ENCODE measurements at places on chromosomes 6 and 20. TPM values are rescaled to one million over a fixed set of nuclear protein-coding genes. Genes with fewer than 3 reads are reported as not detected.
A peak's percentile ranks its signal among the peaks of the same experiment; 100 is the strongest.

DNA sequence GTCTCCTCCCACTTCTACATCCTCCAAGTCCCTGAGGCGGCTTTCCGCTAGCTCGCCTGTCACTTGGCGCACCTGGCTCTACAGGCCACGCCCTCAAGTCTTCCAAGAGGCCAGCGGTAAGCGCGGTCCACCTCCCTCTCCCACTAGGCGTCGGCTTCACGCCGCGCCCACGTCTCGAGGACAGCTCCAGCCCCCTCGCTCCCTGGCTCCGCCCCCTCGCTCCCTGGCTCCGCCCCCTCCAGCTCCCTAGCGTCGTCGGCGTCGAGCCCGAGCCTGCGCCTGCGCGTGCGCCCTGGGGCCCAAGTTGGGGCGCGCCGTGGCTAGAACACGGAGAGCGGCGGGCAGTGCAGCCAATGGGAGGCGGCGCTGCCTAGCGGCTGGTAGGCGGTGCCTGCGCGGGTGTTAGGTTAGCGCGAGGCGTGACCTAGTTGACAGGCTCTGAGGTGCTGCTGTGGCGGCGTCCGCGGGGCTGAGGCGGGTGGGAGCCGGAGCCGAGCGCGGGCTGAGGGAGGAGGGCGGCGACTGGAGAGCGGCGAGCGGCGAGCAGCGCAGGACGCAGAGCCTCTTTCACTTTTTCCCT is at the start of gene MACROD2:
MACROD2 (plus strand) TSS at position 431 of the 580 bp plus-strand sequence.
- peak within 1 kb of the TSS; percentile 72 for H3K27ac ChIP-seq
- H3K27me3 ChIP-seq = no peaks in the 10 kb centered on the region
- peak; percentile 91 for DNase-seq
- no peaks in the 10 kb centered on the region for H3K4me1 ChIP-seq

DNA sequence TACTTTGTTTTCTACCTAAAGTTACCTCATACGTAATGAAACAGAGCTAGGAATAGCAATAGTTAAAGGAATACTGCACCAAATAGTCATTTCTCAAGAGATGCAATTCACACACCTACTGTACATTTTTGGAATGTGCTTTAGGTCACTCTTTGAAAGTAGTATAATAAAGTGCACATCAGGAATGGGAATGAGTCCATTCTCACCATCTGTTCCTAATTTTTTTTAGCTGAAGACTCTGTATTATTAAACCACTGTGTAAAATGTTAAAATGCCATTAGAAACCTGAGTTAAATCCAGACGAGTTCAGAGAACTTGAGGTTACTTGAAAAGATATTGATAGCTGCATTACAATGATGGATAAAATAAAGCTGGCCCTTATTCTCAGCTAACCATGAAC is 51.9 kb upstream of the EPHA7 start:
- DNase-seq = no peak
- no peak overlapping the region for H3K4me3 ChIP-seq
- H3K27ac ChIP-seq = no peak overlapping the region
- H3K4me1 ChIP-seq = no peaks in the 10 kb centered on the region

Gene HMGN4
- 83.0 TPM for total RNA-seq

- DNase-seq = no peak
- H3K27me3 ChIP-seq = no peaks in the 10 kb centered on the region
- H3K36me3 ChIP-seq = peaks cover 2% of the 10 kb centered on the region
Measured at GRCh38 chr6:133244519-133244918, 3.4 kb downstream of the EYA4 start.

DNA sequence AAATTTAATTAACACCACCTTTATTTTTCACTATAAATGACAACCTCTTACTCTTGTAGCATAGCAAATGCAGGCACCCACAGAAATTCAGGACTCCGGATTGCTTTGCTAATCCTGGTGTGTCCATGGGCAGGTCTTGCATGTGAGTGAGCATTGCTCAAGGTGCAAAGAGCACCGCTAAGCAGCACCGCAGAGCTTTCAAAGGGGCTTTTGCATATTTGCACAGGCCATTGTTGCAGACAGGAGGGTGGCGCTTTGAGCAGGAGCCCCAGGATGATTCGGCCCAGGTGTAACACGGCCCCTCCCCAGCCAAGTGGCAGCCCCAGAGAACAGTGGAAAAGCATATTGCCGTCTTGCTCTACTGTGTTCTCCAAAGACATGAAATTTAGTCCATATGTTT is 293.2 kb downstream of the NRN1 start:
- H3K4me1 ChIP-seq = no peaks in the 10 kb centered on the region
- H3K27ac ChIP-seq = no peak overlapping the region
- no peaks in the 10 kb centered on the region for H3K27me3 ChIP-seq
- DNase-seq = no peak
- H3K4me3 ChIP-seq = no peak overlapping the region

DNA sequence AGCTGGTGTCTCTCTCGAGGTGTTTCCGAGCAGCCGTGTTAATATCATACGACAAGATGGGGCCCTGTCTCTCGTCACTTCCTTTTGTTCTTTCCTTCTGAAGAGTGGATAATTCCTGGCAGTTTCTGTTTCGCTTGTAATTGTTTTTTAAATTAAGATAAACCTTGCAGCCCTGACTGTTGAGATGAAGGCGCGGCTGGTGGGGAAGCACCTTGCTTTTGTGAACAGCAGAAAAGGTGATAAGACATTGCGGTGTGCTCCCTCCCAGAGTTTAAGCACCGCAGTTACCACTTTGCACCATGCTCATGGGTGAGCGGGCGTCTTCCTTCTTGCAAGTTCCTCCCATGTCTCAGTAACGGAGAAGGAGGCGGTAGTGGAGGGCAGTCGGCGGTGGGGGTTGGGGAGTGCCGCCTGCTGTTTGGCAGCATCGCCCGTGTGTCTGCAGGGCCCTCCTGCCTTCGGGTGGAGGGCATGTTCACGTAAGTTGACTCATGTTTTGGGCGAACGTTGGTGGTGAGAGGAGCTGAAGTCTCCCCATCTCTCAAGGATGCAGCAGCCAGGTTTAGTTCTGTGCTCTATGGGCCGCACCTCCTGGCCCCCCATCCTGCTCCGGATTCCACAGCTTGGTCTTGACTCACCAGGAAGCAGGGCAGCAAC is 345.9 kb downstream of the TAF4 start:
- H3K27ac ChIP-seq = no peak overlapping the region
- no peaks in the 10 kb centered on the region for H3K36me3 ChIP-seq
- DNase-seq = no peak
- no peak overlapping the region for H3K4me3 ChIP-seq
- no peaks in the 10 kb centered on the region for H3K27me3 ChIP-seq
- no peaks in the 10 kb centered on the region for H3K4me1 ChIP-seq

DNA sequence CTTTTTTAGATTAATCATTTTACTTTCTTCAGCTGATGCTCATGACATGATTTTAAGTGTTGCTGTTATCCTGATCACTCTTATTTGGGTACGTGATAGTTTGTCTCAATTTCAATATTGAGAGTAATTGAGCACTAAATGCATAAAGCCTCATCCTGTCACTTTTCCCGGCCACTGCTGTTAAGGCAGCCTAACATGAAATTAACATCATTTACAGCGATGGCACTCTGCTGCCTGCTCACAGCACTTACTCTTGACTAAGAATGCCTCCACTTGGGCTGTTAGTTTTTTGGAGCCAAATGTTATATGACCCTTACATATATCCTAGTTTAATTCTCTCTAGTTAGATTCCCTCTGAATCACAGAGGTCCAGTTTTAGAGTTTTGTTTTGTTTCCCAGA is 107.3 kb downstream of the SLX4IP start:
- no peak overlapping the region for H3K4me3 ChIP-seq
- DNase-seq = no peak
- no peak overlapping the region for H3K27ac ChIP-seq
- no peaks in the 10 kb centered on the region for H3K36me3 ChIP-seq
- no peaks in the 10 kb centered on the region for H3K27me3 ChIP-seq

GRCh38 chr20:60882836-60883235 is 369.2 kb upstream of the CDH4 start:
- H3K4me1 ChIP-seq = no peaks in the 10 kb centered on the region
- H3K27me3 ChIP-seq = no peaks in the 10 kb centered on the region
- no peak for DNase-seq

- no peaks in the 10 kb centered on the region for H3K4me1 ChIP-seq
- DNase-seq = no peak
- H3K4me3 ChIP-seq = no peak overlapping the region
- no peaks in the 10 kb centered on the region for H3K27me3 ChIP-seq
Measured at GRCh38 chr6:14573703-14574290, 456.2 kb downstream of the CD83 start.

GRCh38 chr20:36117638-36118037 is 36.9 kb upstream of the EPB41L1 start:
- no peaks in the 10 kb centered on the region for H3K27me3 ChIP-seq
- DNase-seq = no peak

Gene EEF1A2
- total RNA-seq = not detected

DNA sequence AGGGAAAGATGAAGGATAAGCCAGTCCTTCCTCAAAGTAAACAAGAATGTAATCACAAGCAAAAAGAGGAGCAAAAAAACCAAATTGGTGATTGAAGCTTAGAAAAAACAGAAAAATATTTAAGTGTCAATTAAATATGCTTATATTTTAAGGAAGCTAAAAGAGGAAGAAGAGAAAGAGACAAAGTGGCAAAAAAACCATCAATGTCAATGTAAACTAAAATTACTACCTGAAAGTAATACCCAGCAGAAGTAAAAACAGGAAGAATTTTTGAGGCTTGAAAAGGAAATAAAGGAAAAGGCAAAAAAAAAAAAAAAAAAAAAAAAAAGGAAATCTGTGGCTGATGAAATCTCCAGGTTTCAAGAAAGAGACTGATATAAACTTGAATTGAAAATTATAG is 36.2 kb upstream of the OGFRL1 start:
- H3K27ac ChIP-seq = no peak overlapping the region
- H3K4me3 ChIP-seq = no peak overlapping the region
- H3K36me3 ChIP-seq = no peaks in the 10 kb centered on the region

GRCh38 chr6:12111363-12111670 is 99.2 kb downstream of the HIVEP1 start:
- H3K4me1 ChIP-seq = no peaks in the 10 kb centered on the region
- H3K27me3 ChIP-seq = no peaks in the 10 kb centered on the region
- no peaks in the 10 kb centered on the region for H3K36me3 ChIP-seq
- no peak for DNase-seq
- H3K4me3 ChIP-seq = no peak overlapping the region
- H3K27ac ChIP-seq = no peak overlapping the region

DNA sequence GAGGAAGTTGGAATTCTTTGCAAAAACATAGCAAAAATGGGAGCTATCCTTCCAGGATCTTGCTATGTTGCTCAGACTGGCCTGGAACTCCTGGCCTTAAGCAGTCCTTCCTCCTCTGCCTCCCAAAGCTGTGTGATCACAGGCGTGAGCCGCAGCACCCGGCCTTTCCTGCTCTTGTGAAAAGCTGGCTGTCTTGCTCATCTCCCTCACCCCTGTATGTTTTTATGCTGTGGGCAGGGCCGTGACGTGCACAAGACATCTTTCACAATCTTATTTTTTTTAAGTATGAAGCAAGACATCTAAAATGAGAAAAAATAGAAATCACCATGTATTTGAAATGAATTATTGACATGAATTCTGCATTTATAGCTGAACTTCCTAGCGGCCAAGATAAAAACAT is 110.4 kb downstream of the SAMD5 start:
- H3K27me3 ChIP-seq = no peaks in the 10 kb centered on the region
- DNase-seq = peak; percentile 67
- no peaks in the 10 kb centered on the region for H3K4me1 ChIP-seq

DNA sequence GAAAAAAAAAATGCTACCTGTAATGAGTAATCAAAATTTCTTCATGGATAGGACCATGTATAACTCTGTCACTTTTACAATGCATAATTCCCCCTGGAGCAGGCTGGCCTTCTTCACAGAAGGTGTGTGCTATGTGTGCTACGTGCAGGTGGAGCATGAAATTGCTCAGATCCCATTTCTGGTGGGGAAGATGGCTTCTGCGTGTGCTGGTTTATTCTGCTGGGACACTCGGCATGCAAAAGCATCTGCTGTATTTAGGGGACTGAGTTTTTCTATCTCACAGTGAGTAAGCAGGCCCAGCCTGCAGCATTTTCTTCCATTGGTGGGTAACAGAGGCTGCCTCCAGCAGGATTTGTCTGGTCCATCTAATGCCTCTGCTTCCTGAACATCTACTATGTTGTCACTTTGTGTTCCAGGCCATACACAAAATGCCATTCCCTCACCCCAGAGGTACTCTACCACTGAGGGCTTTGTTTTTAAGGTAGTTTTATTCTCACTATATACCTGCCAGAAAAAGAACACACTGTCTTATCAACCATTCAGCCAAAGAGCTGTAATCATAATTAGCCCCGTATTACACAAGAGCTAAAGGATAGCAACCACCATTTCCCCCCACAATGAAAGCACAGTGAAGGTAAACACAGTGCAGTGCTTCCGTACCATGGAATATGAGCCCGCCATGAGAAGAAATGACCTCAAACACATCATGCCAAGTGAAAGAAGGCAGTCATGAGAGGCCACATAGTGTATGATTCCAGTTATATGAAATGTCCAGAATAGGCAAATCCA is 62.4 kb downstream of the SYNDIG1 start:
- no peaks in the 10 kb centered on the region for H3K27me3 ChIP-seq
- H3K36me3 ChIP-seq = no peaks in the 10 kb centered on the region
- H3K27ac ChIP-seq = no peak overlapping the region
- no peak overlapping the region for H3K4me3 ChIP-seq

GRCh38 chr6:134674562-134674961 is 275.3 kb downstream of the ALDH8A1 start:
- H3K4me3 ChIP-seq = no peak overlapping the region
- no peak overlapping the region for H3K27ac ChIP-seq
- DNase-seq = no peak
- no peaks in the 10 kb centered on the region for H3K36me3 ChIP-seq
- H3K4me1 ChIP-seq = no peaks in the 10 kb centered on the region

GRCh38 chr20:31923388-31924331 is 28.2 kb downstream of the PDRG1 start:
- H3K27me3 ChIP-seq = no peaks in the 10 kb centered on the region
- DNase-seq = no peak
- no peak overlapping the region for H3K27ac ChIP-seq
- H3K4me1 ChIP-seq = no peaks in the 10 kb centered on the region
- no peaks in the 10 kb centered on the region for H3K36me3 ChIP-seq
- no peak overlapping the region for H3K4me3 ChIP-seq

Gene PDE7B
- total RNA-seq = 15.4 TPM

DNA sequence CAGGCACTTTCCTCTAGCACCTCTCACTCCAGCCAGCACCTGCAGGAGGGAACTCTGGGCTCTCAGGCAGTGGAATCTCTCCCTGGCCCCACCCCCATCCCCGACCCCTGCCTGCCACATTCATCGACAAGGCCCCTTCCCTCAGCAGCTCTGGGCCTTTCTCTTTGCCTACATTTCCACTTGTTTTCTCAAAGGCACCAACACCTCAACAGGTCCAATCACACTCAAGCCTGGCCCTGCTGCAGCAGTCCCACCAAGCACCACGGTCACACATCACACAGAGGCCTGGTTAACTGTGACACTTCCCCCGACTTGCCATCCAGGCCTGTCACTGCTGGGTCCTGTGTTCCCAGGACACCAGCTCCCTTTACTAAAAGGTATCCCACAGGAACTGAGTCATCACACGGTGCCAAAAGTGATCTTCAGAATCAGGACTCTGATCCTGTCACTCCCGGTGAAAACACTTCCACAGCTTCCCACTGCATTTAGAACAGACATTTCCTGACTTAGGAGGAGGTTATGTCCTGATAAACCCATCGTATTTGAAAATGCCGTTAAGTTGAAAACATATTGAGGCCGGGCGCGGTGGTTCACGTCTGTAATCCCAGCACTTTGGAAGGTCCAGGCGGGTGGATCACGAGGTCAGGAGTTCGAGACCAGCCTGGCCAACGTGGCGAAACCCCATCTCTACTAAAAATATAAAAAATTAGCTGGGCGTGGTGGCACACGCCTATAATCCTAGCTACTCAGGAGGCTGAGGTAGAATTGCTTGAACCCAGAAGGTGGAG is 54.9 kb downstream of the MYH7B start:
- DNase-seq = no peak
- H3K27me3 ChIP-seq = no peaks in the 10 kb centered on the region
- H3K4me3 ChIP-seq = no peak overlapping the region
- H3K36me3 ChIP-seq = no peaks in the 10 kb centered on the region
- no peaks in the 10 kb centered on the region for H3K4me1 ChIP-seq

Gene AGER
- 0.59 TPM for total RNA-seq

Gene BPIFB2
- total RNA-seq = not detected

All from uterus (tissue), 4 donors.